ENCODE measurements at places on chromosomes 5 and 9. TPM values are rescaled to one million over a fixed set of nuclear protein-coding genes. Genes with fewer than 3 reads are reported as not detected.

Gene UBQLN1
- 129 TPM for total RNA-seq

Gene ADRA1B
- 0.56 TPM for total RNA-seq

Gene PCDHB4
- total RNA-seq, result not detected

Gene CD274
- total RNA-seq, result 29.4 TPM

Gene KIF12
- total RNA-seq, result not detected

Gene HARS2
- 30.1 TPM for total RNA-seq

Gene INSL4
- not detected for total RNA-seq

DNA sequence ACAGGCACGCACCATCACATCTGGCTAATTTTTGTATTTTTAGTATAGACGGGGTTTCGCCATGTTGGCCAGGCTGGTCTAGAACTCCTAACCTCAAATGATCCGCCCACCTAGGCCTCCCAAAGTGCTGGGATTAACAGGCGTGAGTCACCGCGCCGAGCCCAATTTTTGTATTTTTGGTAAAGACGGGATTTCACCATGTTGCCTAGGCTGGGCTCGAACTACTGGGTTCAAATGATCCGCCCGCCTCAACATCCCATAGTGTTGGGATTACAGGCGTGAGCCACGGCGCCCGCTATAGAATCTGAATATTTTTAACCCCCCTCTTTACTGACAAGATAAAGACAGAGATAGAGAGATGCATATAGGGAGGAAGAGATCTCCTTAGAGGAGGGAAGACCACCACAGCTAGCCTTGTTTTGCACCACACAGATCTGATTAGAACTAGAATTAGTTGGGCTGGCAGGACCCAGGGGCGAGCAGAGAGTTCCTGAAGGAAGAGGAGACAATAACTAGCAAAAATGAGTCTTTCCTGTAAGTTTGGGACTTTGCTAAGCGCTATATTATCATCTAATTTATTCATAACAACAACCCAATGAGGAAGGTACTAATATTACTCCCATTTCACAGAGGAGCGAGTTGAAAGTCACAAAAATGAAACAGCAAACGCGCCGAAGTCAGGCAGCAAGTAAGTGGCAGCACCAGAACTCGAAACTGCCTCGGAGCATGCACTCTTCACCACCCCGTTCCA lies 1.5 kb upstream of the ANKHD1 start:
- DNase-seq, result no peak

DNA sequence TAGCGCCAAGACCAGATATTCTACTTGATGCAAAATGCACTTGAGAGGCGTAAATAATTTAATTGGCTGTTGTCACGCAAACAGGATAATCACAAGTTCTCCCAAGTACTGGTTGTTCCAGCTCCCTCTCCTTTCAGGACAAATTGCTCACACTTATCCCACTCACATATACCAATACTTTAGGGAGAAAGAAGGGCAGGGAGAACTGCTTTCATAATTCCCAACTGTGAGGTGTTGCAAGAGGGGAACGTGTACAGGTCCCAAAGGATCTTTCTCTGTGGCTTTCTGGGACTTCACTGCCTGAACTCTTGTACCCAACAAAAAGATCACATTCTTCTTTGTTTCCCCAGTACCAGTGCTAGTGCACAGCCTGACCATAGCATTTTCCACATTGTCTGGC lies 21.5 kb upstream of the TGFBI start:
- DNase-seq, result no peak

DNA sequence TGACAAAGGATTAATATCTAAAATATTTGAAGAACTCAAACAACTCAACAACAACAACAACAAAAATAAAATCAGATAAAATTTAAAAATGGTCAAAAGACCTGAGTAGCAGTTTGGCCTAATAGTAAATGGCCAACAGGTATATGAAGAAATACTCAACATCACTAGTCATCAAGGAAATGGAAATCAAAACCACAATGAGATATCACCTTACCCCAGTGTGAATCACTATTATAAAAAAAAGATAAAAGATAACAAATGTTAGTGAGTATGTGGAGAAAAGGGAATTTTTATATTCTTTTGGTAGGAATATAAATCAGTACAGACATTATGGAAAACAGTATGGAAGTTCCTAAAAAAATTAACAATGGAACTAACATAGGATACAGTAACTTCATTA lies 247.9 kb upstream of the TRPC7 start:
- no peak for DNase-seq

DNA sequence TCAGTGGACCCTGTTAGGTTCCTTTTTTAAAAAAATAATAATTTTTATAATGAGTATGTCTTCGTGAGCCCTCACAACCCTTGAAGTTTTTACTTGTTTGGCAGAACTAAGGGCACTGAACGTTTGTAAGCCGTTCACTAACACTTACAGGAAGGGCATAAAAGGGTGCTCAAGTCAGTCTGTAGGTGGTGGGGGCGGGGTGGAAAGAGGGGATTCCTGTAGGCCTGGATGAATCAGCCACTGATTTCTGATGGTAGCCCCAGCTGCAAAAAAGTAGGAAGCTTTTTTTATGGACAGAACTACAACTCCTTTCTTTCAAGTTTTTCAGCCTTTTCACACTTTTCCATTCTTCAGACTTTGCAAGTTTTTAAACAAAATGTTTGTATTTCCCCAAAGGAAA lies 35.8 kb downstream of the PIK3R1 start:
- DNase-seq, result peak; percentile 31

- no peak for DNase-seq
These were observed 826.8 kb downstream of the EFNA5 start for GRCh38 chr5:106843812-106844416.

DNA sequence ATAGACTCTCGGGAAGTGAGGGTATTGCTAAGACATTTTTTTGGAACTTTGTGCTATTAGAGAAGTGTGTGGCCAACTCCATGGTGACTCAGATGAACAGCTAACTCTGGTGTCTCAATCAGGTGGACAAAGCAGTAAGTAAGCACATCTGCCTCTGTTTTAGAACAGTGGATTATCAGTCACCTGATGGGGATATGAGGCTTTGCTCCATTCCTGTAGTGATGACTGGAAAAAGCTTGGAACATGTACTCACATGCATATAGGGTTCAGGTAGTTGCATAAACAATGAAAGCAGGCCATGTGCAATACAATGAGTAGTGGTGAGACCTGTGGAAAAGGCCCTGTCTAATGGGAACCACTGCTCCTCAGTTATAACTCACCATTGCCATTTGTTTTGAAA lies 168.2 kb upstream of the FBN2 start:
- no peak for DNase-seq

DNA sequence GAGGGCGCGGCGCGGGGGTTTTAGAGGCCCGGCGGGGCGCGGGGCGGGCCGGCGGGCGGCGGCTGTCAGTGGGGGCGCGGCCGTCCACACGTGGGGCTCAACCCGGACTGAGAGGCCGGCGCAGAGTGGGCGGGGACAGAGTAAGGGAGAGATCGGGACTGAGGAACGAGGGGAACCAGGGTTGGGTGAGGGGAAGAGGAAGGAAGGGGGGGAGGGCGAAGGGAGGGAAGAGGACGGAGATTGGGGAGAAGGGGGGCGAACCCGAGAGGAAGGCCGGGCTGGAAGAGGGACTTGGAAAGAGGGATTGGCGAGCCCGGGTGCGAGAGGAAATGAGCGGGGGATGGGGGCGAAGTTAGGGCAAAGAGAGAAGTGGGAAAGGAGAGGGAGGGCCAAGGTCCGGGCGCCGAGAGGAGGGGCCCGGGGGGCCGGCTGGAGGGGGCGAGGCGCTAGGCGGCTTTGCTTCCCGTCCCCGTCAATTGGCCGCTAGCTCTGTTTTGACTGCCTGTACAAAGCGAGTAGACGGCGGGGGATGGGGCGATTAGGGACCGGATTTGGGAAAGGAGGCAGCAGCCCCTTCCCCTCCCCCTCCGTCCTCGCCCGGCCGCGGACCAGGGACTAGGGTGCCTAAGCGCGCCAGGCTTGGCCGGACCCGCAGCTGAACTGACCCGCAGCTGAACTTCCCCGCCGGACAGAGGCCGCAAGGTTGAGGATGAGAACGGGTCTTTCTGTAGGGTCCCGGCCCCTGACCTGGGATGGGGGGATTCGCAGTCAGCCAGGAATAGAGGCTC lies 399 bp upstream of the FBN2 start:
- peak; percentile 80 for DNase-seq

GRCh38 chr9:93944011-93944410 lies 11.1 kb downstream of the BARX1 start:
- no peak for DNase-seq

DNA sequence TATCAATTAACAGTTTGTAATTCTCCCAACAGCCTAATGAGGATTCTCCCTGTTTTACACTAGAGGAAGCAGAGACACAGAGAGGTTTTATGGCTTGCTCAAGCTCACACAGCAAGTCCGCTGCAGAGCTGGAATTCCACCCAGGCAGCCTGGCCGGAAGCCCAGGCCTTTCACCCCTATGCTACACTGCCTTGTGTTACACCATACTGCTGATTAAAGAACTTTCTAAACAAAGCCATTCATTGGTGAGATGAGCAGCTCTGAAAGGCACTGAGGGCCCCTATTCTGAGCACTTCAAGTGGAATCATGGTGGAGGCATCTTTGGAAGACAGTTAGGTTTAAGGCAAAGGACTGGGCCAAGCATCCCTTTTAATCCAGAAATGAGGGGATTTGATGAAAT lies 14.7 kb upstream of the LARP1 start:
- peak; percentile 82 for DNase-seq

GRCh38 chr5:177599731-177600507 lies at the start of gene B4GALT7:
Gene B4GALT7, plus strand, starts transcription at chr5:177600132. Its CDS starts 79 bp downstream, at chr5:177600211.
- peak; percentile 69 for DNase-seq

GRCh38 chr5:134449167-134449566 lies 37.5 kb upstream of the CDKN2AIPNL start:
- DNase-seq, result no peak

DNA sequence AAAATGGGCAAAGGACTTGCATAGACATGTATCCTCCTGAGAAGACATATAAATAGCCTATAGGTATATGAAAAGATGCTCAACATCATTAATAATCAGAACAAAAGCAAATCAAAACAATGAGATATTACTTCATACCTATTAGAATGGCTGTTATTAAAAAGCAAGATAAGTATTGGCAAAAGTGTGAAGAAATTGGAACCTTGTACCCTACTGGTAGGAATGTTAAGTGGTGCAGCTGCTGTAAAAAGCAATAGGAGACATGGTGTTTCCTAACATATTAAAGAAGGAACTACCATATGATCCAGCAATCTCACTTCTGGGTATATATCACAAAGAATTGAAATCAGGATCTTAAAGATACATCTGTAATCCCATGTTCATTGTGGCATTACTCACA lies 69.8 kb upstream of the PRR16 start:
- no peak for DNase-seq

DNA sequence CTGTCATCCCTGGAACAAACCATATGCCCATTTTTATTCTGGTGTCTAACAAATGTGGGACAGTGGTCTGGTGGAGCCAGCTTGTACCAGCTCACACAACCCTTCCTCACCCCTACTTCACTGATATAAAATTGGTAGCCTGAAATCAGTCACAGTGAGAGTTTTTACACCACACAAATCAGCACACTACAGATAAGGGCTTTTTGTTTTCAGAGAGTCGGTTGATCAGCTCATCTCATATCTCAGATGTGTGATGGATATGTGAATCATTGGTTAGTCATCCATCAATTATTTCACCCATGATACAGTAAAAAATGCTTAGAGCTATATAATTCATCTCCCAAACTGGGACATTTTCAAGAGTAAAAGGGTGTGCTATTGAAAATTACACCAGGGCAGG lies 529.2 kb downstream of the EBF1 start:
- no peak for DNase-seq

- peak; percentile 73 for DNase-seq
These were observed 93.4 kb downstream of the KCNIP1 start for GRCh38 chr5:170597109-170597751.

DNA sequence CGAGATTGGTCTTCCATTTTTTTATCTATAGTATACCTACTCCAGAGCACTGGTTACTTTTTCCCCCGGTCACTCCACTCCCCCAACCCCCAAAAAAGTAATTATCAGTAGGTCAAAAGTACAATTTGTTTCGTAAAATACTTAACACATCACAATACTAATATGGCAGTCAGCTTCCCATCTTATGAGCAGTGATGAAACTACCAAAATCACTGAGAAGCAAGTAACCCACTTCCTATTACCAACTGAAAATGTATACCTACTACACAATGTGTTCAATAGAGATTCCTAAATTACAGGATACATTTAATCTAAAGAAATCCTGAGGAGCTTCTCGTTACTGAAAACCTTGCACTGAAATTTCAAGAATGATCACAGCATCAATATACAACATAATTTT lies 1.9 kb downstream of the CERT1 start:
- no peak for DNase-seq

GRCh38 chr9:76904661-76905457 lies 1.1 kb downstream of the PRUNE2 start:
- DNase-seq, result no peak

GRCh38 chr5:135697251-135697958 lies 118.6 kb upstream of the CXCL14 start:
- no peak for DNase-seq

- no peak for DNase-seq
These were observed 357.4 kb downstream of the PRDM9 start for GRCh38 chr5:23864786-23865185.

DNA sequence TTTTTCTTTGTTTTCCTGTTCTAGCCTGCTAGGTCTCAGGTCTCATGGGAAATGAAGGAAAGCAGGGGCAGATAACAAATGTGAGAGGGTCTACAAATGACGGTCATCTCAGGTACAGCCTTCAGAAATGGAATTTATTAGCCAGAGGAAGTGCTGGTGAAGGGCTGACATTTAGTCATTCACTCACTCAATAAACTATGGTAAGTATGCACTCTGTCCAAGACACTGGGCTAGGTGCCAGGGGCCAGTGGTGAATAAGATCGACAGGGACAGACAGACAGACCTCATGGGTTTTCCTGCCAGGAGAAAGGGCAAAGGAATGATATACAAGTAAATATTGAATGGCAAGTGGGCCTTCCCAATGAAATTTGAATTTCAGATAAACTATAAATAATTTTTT lies 6.3 kb downstream of the PDE6A start:
- peak; percentile 50 for DNase-seq

DNA sequence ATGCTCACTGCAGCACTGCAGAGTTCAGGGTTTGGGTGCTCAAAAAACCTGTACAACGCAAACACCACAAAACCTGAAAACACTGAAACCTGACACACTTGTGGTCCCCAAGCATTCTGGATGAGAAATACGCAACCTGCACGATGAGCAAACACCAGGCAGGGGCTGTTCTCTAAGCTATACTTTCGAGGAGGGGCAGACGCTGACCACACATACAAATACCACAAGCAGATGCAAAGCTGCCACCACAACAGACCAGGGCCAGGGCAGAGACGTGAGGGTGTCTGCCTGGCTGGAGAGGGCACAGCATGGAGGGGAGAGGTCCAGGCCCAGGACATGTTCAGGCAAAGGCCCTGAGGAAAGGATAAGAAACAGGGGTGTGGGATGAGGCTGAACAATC lies 23.0 kb downstream of the BARHL1 start:
- no peak for DNase-seq

All from IMR-90 (cell line).